ENCODE measurements at places on chromosomes 5 and 9.

DNA sequence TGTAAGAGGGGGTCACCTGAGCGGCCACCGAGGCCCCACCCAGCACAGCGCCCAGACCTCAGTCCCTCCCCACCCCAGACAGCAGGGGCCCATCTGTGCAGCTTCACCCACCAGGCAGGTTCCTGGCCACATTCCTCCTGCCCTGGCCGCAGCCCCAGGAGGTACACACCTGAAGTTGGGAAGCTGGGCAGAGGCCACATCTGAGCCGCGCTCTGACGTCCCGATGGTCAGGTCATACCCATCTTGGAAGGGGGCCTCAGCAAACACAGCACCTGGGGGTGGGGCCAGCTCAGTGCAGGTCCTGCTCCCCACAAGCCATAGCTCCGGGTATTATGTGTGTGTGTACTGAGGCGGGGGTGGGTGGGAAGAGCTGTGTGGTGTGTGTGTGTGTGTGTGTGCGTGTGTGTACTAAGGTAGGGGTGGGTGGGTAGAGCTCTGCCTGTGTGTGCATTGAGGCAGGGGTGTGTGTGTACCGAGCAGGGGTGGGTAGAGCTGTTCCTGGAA lies 5.6 kb downstream of the SPOUT1 start:
- no peak for DNase-seq

GRCh38 chr5:855771-856530 lies 5.2 kb upstream of the ZDHHC11 start:
- DNase-seq: no peak

DNA sequence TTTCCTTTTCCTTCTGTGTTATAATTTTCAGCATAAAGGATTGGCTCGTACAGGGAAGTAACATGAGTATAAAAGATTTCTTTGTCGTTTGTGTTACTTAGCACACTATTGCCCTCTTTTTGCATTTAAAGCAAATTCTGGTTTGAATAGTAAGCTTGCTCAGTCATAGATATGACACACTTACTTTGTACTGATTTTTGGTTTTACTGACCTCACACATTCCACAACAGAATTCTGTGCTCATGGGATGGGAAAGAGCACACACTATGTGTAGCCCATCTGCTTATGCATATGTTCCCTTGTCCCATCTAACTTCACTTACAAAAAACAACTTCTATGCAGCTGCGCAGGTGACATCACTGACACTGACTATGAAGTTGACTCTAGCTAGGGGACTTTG lies 111.9 kb upstream of the MTAP start:
- peak; percentile 74 for DNase-seq

GRCh38 chr9:100355561-100355960 lies 2.8 kb upstream of the TEX10 start:
- DNase-seq: no peak

GRCh38 chr5:124309241-124309980 lies 437.0 kb downstream of the ZNF608 start:
- no peak for DNase-seq

DNA sequence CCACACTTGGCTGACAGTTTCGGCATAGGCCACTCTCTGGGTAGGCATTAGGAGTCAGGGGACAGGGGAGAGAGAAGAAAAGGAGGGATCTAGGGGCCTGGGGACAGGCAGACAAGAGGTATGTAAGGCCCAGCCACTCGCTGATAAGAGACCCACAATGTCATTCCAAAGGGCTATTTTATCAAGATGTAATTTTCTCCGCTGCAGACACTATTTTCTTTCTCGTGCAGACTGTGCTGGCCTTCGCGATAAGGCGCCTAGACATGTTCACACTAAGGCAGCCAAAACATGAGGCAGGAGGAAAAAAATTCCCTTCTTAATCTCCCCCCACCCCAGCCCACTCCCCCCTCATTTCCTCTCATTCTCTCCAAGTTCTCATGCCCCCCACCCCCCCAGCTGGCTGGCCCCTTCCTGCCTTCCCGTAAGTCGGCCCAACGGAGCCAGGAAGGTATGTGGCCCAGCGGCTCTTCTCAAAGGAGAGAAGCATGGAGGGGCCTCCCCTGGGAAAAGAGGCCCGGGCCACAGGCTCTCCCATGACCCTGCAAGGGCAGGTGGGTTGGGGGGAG lies 44.9 kb upstream of the SYNPO start:
- DNase-seq: peak; percentile 86

- DNase-seq: no peak
Measured at GRCh38 chr5:139407517-139407916, 3.6 kb upstream of the SPATA24 start.

GRCh38 chr5:113162770-113163169 lies 186.2 kb downstream of the DCP2 start:
- DNase-seq: peak; percentile 82

GRCh38 chr9:34578241-34579103 lies 11.1 kb downstream of the CNTFR start:
- peak; percentile 80 for DNase-seq

GRCh38 chr5:174872271-174872670 lies 147.9 kb downstream of the MSX2 start:
- DNase-seq: no peak

- DNase-seq: peak; percentile 48
Measured at GRCh38 chr5:80255431-80255810, 427 bp downstream of the SERINC5 start.

GRCh38 chr9:110520120-110520701 lies 59.3 kb downstream of the SVEP1 start:
- peak; percentile 84 for DNase-seq

GRCh38 chr9:131274674-131275331 lies 1.5 kb downstream of the FAM78A start:
- DNase-seq: no peak

DNA sequence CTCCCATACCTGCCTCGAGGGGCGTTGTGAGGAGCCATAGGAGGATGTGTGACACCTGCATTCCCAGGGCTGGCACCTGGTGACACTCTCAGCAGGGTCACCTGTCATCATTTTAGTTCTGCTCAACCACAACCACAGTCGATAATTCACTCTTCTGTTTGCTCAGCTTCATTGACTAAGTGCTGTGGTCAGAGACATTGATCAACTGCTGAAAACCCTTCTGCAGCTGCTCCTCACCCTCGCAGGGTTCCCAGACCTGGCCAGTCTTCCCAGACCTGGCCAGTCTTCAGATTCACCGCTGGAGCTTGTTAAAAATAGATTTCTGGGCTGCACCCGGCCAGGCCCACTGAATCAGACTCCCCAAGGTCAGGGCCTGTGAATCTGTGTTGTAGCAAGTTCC lies 92.8 kb downstream of the MVB12B start:
- DNase-seq: no peak

- DNase-seq: peak; percentile 29
Measured at GRCh38 chr5:27020973-27021372, 17.4 kb downstream of the CDH9 start.

- no peak for DNase-seq
Measured at GRCh38 chr9:38020151-38021076, 48.6 kb downstream of the SHB start.

GRCh38 chr5:158701406-158702177 lies 398.1 kb downstream of the EBF1 start:
- DNase-seq: peak; percentile 88

- no peak for DNase-seq
Measured at GRCh38 chr9:117945286-117945685, 241.1 kb downstream of the TLR4 start.

DNA sequence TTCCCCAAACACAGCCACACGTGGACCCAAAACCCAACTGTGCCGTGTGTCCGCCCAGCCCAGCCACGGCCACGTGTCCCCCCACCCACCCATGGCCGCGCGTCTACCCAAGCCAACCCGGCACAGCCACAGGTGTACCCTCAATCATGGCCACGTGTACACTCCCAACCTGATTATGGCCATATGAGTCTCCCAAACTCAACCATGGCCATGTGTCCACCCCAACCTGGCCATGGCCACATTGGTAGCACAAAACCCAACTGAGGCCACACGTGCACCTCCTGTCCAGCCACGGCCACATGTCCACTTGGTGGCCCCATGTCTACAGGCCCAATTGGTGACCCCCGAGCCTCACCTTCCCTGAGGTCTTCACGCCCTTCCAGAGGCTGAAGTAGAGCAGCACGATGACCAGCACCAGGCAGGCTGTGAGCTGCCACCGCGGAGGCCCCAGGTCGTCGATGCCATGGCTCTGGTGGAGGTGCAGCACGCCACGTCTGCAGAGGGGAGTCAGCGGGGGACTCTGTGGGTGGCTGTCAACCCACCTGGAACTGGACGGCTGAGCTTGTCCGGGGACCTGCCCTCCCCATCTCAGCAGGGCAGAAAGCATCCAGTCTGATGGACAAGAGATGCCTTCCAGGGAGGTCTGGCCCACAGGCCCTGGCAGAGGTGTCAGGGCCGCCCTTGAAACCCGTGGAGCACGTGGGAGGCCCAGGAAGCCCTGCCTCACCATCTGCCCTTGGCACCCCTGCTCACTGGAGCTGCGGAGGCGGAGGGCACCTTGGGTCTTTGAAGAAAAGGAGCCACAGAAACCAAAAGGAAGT lies 23.5 kb downstream of the SLC6A3 start:
- DNase-seq: no peak

- peak; percentile 14 for DNase-seq
Measured at GRCh38 chr5:90095292-90096060, 314.1 kb downstream of the CETN3 start.

DNA sequence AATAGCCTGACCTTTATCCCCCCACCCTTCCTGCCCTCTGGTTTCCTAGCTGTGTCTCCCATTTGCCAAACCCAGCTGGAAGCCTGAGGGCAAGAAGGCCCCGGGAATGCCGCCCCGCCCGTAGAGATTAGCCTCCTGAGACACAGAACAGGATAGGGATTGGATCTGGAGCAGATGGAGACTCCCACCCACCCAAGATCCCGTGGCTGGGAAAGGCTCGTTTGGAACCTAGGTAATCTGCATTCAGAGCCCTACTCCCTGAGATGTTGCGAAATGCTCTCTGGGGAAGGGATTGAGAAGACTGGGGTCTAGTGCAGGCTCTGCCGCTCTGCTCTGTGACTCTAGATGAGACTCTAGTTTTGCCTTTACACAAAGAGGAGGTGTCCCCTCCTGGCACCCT lies 10.9 kb downstream of the AQP3 start:
- no peak for DNase-seq

DNA sequence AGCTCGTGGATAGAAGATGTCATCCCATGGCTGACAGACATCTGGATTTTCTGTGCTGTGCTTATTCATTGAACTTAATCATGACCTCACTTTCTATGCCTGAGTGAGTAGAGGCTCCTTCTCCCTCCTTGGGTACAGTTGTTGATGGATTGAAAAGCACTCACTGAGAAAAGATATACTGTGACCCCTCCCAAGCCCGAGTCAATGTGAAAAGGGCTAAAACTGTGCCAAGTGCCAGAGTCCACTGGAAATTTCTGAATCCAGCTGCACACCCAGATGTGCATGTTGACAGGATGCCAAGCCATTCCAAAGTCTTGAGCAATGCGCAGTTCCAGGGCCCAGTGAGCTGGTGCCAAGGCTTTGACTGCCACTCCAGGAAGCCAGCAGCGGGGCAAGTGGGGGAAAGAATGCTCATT lies 473.0 kb downstream of the NTRK2 start:
- DNase-seq: no peak

DNA sequence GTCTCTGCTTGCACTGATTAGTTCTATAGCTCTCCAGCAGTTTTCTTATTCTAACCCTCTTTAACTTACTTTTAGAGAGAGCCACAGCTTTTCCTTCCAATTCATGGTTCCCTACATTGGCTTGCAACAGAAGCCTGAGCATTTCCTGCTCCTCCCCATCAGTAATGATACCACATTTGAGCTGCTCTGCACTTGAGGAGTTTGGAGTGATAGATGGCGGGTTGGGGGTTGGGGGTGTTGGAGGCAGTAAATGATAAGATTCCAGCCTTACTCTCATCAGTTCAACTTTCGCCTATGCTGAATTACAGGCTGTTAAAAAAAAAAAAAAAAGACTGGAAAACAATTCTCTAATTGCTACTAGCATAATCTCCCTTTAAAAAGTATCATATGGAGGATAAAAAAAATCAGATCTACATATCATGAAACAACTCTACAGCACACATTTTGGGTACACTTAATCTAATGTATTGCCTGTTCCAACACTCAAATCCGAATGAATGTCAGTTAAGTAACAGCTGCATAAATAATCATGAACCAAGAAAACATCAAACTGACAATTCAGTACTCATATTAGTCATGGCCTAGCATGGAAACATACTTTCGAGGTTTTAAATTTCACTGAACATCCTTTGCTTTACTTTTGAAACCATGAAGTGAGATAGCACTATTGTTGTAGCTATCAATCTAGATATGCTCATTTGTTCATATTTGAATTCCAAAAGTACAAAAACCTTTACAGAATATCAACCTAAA lies 224.7 kb downstream of the NFIB start:
- DNase-seq: peak; percentile 32

DNA sequence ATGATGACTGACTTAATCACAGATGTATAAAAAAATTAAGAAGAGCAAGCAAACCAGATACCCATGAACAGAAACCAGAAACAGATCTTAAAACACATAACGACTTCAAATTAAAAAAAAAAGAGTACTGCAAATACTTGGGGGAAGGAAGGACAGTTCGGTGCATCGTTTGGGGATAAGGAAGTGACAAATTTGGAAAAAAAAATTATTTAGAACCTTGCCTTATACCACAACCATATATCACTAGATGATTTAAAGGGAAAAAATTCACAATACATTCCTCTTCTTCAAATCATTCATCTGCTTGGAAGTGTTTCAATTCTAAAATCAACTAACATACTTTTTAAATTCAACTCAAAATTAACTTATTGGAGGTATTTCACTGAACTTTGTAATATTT lies 1038.6 kb upstream of the DMAC1 start:
- DNase-seq: peak; percentile 82

DNA sequence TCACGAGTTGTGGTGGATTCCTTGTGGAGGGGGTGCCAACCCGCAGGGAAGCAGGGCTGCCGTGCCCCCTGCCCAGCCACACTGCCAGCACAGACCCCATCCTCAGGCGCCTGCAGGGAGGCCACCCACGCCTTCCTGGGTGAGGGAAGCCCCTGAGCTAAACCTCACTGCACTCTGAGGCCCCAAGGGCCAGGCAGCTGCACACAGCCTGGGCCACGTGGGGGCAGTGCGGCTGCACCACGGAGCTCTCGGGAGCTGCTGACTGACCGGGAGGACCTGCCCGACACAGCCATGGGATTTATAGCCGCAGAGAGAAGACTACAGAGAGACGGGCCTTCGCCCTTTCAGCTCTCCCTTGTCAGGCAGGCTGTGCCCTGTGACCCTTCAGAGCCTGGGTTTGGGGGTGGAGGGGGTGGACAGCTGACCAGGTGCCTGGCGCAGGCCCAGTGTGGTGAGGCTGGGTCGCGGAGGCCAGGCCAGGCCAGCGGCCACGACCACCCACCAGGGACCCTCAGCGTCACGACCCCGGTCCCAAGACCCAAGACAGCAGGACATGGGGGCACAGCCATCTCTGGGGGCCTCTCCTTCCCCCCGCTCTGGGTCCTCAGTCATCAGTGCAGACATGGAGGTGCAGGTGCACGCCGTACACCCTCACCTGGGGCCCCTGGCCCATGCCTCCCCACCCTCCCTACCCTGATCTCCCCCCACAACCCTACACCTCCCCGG lies 4.3 kb upstream of the AHRR start:
- DNase-seq: peak; percentile 78

DNA sequence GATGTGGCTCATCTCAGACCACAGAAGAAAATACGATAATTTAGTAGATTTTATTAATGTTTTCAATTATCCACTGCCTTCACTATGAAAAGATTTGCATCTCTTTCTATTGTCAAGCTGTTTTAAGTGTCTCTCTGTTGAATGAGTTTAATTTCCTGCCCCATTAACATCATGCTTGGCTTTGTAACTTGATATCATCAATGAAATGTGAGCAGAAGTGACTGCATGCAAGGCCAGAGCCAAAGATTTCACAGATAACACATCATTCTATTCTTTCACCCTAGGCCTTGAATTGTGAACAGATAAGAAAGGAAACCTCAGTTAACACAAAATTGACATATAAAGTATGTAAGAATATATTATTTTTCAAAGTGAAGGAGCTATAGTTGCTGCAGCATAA lies 986.4 kb upstream of the CDH18 start:
- DNase-seq: no peak
